Stimulated activated CD8-positive, alpha-beta memory T cell treated with anti-CD3 and anti-CD28 coated beads, Interleukin-4, amount 100 ng/mL, for 1 hour (primary cell): ENCODE measurements at places on chromosomes 1 and 21.

DNA sequence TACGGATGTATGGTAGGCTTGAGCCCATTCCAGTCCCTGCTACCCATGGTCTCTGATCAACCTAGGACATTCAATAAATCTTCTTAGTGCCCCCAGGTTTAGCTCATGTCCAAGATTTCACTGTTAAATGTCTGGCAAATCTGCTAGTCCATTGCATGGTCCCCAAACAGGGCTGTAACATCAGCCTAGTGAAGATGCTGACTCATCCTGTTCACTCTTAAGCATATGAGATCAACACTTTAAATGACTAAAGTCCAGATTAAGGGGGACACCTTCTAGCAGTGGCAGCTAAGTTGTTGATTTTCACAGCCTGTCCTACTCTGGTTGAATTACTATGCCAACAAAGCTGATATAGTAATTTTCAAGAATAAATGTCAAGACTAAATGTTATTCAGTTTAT, 46.5 kb upstream of the NUF2 start:
- DNase-seq: no peak

DNA sequence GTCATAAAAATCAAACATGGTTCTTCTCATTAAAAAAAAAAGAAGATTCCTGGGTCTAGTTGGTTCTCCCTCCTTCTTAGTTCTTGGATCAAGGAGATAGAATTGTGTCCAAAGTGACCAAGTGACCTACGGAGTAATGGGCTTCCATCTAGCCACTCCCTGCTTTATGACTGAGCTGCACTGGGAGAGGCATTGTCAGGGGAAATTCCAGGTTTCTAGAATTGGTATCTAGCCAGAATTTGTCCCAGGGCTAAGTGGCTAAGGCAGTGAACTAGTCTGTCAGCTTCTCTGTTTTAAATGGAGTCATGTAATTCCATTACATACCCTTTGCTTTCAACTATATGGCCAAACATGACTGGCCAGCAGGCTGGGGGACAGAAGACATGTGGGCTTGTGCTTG, 40.1 kb upstream of the ERG start:
- DNase-seq: no peak

- DNase-seq: no peak
These were observed 31.0 kb downstream of the MATN1 start for GRCh38 chr1:30692201-30692947.

DNA sequence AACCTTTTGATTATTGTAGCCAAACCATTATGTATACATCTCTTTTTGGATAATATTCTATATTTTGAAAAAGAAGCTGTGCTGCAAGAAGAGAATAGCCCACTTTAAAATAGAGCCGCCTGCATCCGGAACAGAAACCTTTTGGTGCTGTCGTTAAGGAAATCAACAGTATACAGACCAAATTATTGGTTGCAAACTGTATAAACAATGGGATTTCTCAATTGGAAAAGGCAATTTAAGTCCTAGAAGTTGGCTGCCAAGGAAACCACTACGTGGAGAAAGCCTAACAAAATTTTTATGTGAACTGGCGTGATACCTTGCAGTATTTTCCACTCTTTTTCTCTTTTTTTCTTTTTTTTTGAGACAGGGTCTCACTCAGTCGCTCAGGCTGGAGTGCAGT, 25.8 kb downstream of the DESI2 start:
- no peak for DNase-seq

DNA sequence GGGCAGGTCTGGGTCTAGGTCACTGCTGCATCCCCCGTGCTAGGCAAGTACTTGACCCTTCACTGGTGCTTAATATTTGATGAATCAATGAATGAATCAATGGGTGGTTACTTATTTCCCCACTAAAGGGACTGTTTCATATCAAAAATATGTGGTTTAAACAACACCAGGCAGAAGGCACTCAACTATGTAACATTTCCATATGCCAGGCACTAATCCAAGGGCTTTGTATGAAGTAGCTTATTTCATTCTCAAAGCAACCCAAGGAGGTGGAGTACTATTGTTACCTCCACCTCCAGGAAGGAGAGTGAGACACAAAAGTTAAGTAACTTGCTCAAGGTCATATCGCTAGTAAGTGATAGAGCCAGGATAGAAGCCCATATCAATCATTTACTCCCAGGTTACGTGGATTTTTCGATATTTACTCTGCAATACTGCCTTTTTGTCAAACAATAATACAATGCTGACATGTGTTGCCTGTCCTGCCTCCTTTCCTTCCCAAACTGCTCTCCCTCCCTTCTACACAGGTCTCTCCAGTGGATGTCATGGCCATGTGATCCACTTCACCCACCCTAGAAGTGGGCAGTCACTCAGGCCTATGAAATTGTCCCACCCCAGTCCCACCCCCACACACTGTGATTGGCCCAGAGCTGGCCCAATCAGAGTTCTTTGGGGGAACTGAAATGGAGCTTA, 142.8 kb downstream of the ETS2 start:
- no peak for DNase-seq

GRCh38 chr21:36034211-36034913, 26.0 kb downstream of the SETD4 start:
- DNase-seq: no peak

DNA sequence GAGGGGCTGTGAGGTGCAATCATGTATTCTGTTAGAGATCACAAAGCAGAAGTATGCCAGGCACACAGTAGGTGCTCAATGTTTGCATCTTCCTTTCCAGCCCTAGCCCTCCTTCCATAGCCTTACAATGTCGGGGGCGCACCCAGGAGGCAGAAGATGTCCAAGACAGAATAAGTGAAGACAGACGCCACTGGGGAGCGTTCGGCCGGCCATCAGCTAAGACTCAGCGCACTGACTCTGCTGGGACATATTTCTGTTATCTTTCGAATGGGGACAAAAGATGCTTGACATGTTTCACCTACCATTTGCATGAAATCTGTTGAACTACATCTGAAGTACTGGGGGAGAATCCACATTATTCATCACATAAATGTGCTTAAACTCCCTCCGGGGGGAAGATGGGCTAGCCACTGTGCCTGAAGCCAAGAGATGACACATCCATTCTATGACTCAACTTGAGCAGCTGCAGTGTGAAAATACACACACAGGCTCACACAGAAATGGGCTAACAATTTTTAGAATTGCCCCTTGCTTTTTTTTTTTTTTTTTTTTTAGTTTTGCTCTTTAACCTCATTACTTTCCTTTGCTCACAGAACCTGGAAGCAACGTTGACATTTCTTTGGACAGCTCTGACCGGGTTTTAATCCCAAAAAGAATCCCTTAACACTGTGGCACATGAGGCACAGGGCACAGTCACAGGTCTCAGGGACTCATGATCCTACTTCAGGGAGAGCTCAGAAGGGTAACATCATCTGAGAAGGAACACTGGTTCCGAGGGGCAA, 7.9 kb downstream of the TIAM1 start:
- DNase-seq: no peak

DNA sequence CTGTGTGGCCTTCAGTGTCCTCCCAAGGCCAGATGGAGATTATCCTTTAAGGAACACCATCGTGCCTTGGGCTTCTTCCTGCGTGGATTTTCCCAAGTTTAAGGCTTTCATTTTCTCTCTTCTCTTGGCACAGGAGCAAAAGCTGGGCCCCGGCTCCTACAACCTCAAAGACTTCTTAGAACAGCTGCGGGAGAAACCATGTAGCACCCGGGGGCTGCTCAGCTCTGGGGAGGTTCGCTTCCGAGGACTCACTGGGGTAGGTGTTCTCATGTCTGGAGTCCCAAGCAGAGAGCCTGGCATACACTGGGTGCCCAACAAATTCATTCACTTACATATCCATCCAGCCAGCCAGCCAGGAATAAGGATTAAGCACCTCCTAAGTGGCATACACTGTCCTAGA, 6.6 kb upstream of the TTC22 start:
- DNase-seq: no peak

DNA sequence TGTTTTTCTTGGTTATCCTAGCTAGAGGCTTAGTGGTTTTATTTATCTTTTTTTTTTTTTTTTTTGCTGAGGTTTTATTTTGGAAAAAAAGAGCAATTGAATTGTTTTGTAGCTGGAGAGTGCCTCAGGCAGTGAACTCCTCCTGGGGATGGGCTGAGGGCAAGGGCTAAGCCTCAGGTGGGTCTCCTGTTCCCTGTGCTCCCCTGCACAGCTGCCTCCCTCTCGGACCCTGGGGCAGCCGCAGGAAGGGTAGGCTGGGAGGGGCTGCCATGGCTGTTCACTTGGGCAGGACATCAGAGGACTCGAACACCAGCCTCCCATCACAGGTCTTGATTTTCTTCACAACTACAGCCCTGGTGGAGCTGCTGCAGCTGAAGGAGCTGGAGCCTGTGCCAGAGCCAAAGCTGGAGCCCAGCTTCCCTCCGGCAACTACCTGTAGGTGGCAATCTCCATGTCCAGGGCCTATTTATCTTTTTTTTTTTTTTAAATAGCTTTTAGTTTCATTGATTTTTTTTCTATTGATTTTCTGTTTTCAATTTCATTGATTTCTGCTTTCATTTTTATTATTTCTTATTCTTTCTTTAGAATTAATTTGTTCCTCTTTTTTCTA, 28.9 kb downstream of the LEPR start:
- DNase-seq: no peak

DNA sequence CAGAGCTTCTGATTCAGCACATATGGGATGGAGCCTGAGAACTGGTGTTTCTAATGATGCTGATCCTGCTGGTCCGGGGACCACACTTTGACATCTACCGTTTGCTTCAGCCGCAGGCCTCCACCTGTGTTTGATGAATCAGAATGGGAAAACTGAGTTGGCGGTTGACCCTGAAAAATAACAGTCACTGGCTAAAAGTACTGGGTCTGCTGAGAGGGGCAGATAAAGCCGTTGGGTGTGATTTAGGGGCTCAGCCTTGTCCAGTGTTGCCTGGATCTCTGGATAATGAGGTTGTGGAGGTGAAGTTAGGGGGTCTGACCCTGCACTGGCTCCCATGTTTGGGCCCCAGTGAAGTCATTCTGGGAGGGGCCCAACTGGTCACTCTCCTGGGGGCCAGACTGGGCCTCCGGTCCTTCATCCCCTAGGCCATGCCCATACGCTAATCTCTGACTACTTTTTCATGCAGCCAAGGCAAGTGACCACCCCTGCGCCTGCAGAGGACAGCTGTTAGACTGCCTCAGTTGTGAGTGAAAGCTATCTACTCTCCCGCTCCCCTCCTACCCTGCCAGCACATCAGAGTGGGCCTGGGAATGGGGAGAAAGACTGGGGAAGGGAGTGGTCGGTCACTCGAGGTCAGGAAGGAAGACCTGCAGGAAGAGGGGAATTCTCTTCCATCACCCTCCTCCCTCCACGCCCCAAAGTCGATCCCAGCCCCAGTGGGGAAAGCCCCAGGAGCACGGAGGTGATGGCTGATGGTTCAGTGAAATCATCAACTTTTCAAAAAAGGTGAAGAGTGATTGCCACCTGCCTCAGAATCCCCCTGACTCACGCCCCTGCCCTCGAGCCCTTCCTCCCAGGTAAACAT, 27.7 kb downstream of the VASH2 start:
- DNase-seq: no peak

DNA sequence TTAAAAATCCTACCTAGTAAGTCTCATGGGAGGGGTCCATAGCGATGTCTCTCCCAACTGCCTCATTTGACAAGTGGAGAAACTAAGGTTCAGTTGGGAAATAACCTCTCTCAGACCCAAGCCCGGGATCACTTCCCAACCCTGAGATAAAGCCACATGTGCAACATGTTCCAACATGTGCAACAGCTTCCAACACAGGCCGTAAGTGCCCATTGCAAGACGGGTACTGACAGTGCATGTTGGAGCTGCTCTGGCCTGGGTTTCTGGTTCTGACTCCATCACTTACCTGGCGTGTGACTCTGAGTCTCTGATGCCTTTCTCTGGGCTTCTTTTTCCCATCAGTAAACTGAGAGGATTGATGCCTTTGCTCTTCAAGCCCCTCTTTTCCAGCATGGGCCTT, 38.0 kb upstream of the FOXO6 start:
- no peak for DNase-seq

GRCh38 chr1:31625561-31626222, 8.2 kb downstream of the HCRTR1 start:
- no peak for DNase-seq

- DNase-seq: no peak
These were observed 522 bp downstream of the TMEM59 start for GRCh38 chr1:54052431-54052933.

- DNase-seq: peak; percentile 6
These were observed 844 bp downstream of the ZMYM6 start for GRCh38 chr1:35030756-35031446.

- no peak for DNase-seq
These were observed 4.7 kb downstream of the EPHA8 start for GRCh38 chr1:22567994-22568393.

DNA sequence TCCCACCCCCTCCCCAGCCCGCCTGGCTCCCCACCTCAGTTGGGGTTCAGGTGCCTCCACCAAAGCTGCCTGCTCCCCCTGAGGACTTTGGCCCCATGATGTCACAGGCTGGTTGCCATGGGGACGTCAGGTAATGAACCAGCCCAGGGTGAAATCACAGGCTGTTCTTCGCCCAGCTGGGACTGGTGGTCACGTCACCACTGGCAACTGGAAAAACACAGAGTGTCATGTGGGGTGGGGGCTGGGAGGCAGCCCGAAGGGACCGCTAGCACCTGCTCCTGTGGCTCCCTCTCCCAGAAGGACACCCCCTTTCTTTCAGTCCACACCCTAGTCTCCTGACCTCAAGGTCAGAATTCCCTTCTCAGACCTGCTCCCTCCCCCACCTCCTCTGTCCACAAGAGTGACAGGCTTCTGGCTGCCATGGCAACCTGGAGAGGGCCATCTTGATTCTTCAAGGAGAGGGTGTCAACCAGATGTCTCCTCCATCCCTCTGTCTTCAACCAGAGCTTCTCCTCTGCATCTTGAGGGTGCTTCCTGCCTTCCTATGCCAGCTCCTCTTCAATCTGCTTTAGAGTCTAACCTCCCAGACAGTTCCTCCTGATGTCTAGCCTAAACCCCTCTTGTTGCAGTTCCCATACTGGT, 6.2 kb downstream of the FAM131C start:
- no peak for DNase-seq

GRCh38 chr1:24932284-24932683, 2.2 kb upstream of the RUNX3 start:
- no peak for DNase-seq

DNA sequence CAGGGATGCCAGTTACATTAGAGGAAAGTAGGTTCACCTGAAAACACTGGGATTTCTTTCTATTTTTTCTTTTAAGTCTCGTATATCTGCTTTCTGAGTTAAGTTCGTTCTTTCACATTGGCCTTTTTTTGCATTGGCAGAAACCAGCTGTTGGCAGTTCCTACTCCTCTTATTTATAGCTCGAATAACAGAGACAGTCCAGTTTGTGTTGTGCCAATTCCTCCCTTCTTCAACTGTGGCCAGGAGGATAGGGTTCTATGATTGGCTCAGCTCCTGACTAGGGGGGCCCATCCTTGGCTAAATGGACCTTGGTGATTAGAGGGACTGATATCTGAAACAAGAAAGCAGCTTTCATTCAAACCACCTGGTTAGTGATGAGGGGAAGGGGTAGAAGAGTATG, 115.8 kb downstream of the RPS6KC1 start:
- no peak for DNase-seq

- DNase-seq: no peak
These were observed 112.3 kb upstream of the NFIA start for GRCh38 chr1:60969971-60970509.

DNA sequence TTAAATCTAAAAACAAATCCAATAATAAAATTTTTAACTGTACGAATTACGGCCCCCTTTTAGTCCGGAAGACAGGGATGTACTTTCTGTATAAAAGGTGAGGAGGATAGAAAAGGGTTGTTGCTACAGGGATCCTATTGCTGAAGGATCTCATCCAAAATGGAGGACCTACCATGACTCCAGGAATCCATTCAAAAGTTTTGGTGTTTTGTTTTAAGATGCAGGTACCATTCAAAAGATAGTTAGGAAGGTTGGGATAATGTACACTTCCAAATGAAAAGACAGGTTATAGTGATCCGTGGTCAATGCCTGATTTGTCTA, 1.3 kb upstream of the ENAH start:
- DNase-seq: no peak
